ENCODE measurements at places on chromosomes 4 and X.

DNA sequence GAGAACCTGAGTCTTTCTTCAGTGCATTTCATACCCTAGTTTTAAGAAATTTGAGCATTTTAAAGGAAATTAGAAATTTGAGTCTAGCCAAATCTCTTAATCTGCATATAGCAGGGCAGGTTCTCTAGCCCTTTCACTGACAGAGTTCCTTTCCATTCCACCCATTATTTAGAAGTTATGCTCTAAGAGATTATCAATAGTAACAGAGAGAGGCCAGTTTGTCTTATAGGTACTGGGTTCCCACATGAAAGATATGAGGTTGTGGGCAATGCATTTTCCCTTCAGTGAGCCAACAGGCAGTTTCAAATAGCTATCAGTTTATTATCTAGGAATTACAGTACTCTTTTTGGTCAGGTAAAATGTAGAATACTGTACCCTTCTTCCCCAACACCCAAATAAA lies 7.3 kb upstream of the GALNT7 start:
- DNase-seq: no peak

DNA sequence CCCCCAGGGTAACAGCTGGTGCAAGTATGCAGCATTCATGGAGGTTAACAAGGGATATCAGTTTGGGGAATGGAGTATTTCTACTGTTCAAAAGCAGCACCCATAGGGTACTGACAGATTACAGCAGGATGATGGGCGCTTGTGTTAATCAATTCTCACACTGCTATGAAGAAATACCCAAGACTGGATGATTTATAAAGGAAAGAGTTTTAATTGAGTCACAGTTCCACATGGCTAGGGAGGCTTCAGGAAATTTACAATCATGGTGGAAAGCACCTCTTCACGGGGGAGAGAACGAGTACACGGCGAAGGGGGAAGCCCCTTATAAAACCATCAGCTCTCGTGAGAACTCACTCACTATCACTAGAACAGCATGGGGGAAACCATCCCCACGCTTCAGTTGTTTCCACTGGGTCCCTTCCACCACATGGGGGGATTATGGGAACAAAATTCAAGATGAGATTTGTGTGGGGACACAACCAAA lies 64.1 kb downstream of the TNIP2 start:
- DNase-seq: no peak

DNA sequence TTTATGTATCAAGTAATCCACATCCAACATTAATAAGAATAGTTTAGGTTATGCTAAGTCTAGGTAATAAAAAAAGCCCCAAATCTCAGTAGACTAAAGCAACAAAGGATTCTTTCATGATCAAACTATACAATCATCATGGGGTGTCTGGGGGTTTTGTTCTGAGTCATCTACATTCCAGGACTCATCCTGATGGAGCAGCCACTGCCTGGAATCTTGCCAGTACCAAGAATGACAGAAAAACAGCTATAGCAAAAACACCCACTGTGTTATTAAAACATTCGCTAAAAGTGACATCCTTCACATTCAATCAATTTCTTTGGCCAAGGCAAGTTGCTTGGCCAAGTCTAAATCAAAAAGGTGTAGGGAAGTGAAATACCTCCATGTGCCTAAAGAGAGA lies 3.9 kb upstream of the ARHGEF38 start:
- no peak for DNase-seq

GRCh38 chrX:97330151-97330550 lies 446.4 kb downstream of the RPA4 start:
- no peak for DNase-seq

GRCh38 chrX:119229253-119229615 lies 6.9 kb upstream of the PGRMC1 start:
- DNase-seq: no peak
